ENCODE measurements at places on chromosomes 3 and 15.

- DNase-seq, result no peak
Measured at GRCh38 chr15:60843482-60843881, 364.5 kb upstream of the ICE2 start.

DNA sequence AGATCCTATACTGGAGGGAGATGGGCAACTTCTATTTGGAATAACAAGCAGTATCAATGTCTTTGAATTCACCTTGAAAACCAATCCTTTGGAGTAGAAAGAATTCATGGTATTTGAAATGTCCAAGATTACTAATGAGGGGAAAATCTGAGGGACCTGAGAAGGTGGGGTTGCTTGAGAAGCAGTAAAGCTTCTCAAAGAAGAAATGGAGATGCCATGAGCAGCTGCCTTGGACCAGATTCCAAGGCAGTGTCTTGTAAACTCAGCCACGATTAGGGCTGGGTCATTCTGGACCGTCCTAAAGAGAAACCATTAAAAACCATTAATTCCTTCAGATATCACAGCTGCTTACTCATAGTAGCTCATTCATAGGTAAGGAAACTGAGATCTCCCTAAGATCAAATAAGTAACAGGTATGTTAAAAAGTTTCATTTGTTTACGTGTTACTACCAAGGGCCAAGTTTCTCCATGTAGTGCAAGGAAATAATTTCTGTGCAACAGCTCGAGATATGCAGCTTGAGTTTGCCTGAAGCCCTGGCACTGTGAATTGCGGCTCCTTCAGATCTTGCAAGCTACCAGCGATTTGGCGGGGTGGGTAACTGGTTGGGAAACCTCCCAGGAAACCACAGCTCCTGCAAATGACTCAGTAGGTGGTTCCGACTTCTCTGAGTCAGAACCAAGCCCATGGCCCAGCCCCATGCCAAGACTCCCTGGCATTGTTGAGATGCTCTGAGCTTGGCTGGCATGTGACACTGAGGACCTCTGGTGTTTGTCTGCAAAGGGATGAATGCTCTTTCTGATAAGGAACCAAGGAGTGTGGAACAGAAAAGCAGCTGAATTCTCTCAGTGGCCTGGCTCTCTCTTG is 296.8 kb downstream of the RORA start:
- no peak for DNase-seq

DNA sequence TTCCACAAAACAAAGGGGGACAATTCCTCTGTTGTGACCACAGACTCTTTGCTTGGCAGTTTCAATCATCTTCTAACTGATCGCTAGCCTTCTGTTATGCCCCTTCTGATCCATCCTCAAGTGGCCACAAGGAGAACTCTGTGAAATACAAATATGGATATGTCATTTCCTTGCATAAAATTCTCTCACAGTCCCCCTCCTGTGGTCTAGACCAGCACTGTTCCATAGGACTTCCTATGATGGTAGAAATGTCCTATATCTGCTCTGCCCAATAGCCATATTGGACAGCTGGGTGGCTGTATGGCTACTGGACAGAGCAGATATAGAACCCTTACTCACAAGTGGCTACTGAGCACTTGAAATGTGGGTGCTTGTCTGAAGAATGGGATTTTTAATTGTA is 25.9 kb upstream of the SNRK start:
- DNase-seq, result no peak

GRCh38 chr3:5145120-5145519 is 23.0 kb downstream of the ARL8B start:
- no peak for DNase-seq

DNA sequence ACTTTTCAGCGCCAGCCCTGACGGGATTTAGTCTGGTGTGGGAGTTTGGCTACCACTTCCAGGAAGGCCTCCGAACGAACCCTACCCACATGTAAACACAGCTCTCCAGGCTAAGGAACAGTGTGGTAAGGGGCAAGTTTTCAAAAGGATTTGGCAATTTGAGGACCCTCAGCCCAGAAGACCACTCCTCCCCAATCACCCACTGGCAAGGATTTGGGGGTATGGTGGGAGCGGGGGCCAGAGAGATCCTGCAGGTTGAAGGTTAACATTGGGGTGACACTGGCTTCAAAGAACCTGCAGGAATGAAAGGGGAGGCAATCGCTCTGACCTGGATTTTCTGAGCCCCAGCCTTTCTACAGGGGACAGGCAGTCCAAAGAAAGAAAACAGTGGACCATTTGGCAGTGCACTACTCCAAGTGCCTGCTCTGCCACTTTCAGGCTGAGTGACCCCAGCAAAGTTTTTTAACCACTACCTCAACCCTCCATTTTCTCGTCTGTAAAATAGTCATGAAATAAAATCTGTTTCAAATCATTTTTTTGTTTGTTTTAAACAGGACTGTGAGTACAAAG is 34.5 kb downstream of the ZIC4 start:
- DNase-seq, result no peak

GRCh38 chr3:9035961-9036360 is 72.7 kb upstream of the RAD18 start:
- DNase-seq, result no peak

GRCh38 chr3:79268422-79268821 is 499.4 kb downstream of the ROBO1 start:
- DNase-seq, result no peak

DNA sequence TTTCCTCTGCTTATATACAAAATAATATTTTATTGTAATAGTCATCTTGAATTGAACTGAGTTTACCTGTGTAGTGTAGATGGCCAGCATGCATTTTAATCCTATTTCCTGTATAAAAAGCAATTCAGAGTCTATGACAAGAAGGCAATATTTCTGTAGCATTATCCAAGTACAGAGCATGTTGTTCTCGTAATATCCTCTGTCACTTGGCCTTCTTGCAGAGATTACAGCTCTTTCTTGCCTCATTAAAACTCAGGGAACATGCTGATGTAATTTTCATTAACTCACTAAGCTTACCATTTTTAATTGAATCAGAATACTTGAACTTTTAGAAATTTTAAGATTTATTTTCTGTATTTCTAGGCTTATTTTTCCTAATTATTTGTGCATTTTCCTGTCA is 203.3 kb upstream of the AGTR1 start:
- no peak for DNase-seq

DNA sequence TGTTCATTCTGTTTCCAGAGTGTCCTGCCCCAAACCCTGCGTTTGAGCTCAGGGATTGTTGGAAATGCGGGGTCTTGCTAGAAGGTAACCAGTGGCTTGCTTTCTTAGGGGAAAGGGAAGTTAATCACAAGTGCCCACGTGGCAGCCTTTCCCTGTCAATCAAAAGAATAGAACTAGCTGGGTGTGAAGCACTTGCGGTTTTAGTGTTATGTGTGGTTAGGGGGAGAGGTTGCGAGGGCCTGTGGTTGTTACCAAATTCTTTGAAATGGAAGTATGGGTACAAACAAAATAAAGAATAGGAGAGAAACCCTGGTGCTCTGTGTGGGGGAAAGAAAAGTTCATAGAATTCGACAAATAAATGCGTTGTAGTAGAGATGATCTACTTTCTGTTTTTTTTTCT is 67.6 kb downstream of the FNDC3B start:
- DNase-seq, result no peak

DNA sequence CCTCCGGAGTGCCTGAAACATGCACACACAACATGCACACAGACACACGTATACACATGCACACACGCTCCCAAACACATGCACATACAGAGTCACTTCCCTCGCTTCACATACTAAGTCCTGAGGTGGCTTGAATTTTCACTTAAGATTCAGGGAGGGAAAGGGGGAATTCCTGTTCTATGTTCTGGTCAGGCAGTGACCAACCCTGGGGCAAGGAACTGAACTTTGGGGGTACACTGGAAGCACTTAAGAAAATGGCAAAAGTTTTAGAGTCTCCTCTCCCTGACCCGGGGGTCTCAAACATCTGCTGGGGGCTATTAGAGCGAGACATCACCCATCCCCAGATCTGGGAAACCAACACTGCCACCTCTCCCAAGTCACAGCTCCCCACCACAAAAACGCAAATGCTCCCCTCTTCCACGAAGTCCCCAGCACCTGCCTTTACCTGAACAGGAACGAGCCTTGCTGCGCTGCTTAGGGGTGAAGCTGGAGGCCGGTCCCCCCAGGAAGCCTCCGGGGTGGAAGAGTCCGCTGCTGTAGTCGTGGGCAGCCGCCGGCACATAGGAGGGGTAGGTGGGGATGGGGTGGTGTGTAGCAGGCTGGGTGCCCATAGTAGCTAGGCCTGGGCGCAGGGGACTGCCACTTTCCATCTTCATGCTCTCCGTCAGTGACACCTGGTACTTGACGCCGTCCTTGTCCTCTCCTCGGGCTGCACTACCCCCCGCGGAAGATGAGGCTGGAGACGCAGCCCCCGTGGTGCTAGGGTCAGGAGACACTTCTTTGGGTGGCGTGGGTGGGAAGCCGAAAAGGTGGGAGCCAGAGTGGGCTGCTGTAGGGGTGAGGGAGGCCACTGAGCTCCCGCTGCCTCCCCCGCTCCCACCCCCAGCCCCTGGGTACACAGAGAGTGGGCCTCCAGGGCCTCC is 7.5 kb downstream of the GATA2 start:
- no peak for DNase-seq

DNA sequence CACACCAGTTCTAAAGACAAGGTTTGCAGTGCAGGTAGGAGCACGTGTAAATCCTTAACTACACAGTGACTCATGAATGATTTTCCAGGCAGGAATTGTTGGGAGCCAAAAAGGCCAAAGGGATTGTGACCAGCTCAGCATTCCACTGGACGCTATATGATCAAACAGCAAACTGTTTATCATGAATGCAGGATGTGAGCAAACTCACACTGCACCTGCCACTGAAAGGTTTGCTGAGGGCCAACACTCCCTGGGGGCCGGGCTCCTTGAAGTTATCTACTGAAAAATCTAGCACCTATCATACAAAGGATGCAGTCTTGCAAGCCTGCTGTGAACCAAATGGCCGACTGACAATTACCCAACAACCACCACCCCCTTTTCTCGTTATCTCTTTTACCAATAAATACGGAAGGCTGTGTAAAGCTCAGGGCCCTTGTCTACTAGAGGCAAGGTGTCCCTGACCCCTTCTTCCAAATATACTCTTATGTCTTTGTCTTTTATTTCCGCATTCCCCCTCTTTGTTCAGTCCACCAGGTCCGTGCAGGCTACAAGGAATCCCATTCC is 11.5 kb upstream of the DNASE1L3 start:
- DNase-seq, result no peak

DNA sequence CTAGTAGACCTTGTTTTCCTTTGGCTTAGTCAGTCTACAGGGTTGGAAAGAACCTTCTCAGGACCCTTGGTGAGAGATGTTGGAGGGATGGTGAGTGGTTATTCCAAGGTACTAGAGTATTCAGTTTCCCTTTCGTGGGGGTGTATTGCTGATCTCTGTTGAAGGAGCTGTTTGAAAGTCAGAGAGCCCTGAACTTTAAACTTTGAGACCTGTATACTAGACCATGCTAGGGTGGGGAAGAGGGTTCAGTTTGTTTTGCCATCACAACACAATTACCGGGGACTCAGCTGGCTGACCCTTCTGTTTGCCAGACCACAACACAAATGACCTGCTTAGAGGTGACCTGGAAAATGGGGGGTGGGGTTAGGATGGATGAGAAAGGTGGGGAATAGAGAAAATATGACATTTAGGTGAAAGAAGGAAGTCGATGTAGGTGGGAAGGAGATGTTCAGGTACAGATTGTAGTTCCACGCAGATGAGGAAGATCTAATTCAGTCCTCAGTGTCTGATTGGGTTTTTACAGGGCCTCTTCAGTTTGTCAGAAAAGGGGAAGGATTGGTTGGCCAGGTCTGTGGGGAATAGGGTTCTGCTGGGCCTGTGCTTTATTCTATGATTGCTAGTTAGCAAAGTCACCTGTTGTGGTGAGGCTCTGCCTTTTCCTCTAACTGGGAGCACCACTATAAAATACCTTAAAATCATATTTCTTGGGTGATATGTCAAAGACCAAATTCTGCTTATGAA is 6.8 kb downstream of the UBE2E2 start:
- DNase-seq, result no peak

- DNase-seq, result no peak
Measured at GRCh38 chr3:99641982-99642381, 3.6 kb downstream of the COL8A1 start.

DNA sequence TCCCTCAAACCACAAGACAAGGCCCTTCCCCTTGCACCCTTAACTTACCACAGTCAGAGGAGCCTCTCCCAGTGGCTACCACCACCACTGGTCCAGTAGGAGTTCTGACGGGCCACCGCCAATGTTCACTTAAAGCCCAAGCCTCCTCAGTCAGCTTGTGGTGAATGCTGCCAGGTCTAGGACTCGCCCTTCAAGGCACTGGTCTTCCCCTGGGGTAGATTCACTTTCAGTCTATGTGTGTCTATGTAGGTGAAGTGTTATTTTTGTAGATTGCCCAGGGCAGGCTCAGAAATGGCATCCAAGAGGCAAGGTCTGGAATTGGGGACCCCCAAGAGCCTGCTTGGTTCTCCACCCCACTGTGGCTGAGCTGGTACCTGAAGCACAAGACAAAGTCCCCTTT is 15.4 kb upstream of the CASR start:
- no peak for DNase-seq

GRCh38 chr15:59437142-59437816 is 707 bp upstream of the FAM81A start:
- DNase-seq, result no peak

GRCh38 chr3:170811515-170811914 is 58.5 kb downstream of the RPL22L1 start:
- DNase-seq, result no peak

DNA sequence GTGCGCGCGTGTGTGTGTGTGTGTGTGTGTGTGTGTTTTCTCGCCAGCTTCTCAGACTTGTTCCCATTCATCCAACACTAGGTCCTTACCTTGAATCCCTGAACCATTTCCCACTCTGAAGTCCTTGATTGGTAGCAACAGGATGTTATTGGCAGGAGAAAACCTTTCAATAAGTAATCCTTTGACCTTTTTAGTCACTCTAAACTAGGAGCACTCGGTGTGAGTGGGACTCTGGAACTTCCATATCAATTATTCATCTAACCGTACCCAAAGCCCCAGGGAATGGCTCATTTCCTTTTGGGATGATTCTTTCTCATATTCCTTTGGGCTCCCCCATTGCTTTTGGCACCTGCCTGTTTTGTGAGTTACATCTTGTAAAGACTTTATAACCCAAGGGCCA is 140.2 kb upstream of the SPRED1 start:
- DNase-seq, result no peak

DNA sequence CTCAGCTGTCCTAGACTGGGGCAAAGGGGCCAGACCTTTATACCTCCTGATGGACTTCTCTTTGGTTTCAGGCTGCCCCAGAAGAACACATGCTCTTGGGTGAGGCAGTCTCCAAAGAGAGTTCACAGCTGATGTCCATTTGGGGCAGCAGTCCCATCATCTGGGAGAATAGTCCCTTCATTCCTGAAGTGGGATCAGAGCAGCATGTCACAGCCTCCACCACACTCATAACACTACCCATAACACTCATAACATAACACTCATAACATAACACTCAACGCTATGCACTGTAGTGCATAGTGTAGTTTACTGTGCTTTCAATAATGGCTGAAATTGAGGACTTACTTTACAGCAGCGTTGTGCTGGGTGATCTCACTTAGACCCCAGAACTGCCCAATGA is 36.7 kb upstream of the PLCL2 start:
- DNase-seq, result no peak

GRCh38 chr3:180798197-180798596 is 114.3 kb upstream of the FXR1 start:
- DNase-seq, result no peak

GRCh38 chr3:6035626-6036025 is 825.3 kb upstream of the GRM7 start:
- DNase-seq, result no peak
